Activated naive CD4-positive, alpha-beta T cell treated with anti-CD3 and anti-CD28 coated beads for 36 hours (primary cell): ENCODE measurements at places on chromosomes 12 and 14. TPM values are rescaled to one million over a fixed set of nuclear protein-coding genes. Genes with fewer than 3 reads are reported as not detected.

- H3K36me3 ChIP-seq: no peaks in the 10 kb centered on the region
- no peak overlapping the region for H3K27ac ChIP-seq
- H3K27me3 ChIP-seq: no peaks in the 10 kb centered on the region
- H3K4me3 ChIP-seq: no peak overlapping the region
These were observed 164.2 kb upstream of the SOX5 start for GRCh38 chr12:24113701-24114100.

DNA sequence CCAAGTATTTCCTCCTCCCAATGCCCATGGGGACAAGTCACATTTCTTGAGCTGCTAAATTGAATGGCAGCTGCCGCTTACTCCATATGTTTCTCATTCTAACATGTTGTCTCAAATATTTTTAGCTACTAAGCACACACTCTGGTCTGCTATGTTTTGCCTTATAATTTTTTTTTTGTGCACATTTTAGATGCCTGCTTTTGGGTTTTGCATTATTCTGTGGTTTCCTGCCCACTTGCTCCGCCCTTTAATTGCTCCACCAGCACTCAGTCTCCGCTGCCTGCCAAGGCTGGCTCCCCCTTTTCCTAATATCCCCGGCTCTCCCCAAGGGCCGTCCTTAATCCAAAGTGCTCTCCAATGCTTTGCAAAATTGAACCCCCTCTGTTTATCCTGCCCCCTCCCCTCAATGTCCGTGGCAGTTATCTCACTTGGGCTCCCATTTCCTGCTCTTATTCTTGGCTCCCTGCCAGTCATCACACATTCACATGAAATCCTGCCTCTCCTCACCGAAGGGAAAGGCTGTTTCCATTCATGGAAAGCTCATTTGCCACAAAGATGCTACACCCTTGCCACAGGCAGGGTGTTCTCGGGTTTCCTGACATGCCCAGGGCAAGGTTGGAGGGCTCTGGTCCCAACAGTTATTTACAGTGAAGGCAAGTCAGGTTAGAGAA is 79.4 kb downstream of the C12orf75 start:
- peaks cover 14% of the 10 kb centered on the region for H3K4me1 ChIP-seq
- no peak for DNase-seq
- H3K4me3 ChIP-seq: peak overlapping the region; percentile 3
- H3K36me3 ChIP-seq: no peaks in the 10 kb centered on the region

Gene ARPC3
- 311 TPM for total RNA-seq

DNA sequence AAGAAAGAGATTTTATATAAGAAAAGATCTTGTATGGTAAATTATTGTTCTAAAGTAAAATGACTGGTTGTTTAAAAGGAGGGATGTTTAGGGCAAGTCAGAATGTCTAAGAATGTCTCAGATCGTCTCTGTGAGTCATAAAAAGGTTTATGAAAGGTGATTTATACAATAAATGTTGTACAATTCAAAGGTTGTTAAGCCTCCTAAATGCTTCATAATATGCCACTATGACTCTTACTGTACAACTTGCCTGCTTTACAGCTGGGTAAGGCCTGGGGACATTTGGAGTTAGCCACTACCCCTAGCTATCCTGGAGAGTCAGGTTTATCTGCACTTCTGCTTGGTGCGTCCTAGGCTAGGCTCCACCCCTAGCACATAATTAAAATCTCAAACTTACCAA is 927.4 kb downstream of the FSCB start:
- no peaks in the 10 kb centered on the region for H3K27me3 ChIP-seq
- DNase-seq: no peak
- no peak overlapping the region for H3K4me3 ChIP-seq
- no peaks in the 10 kb centered on the region for H3K36me3 ChIP-seq
- no peak overlapping the region for H3K27ac ChIP-seq

Gene COA8
- 48.4 TPM for total RNA-seq

- H3K27me3 ChIP-seq: no peaks in the 10 kb centered on the region
- H3K36me3 ChIP-seq: no peaks in the 10 kb centered on the region
- no peak overlapping the region for H3K4me3 ChIP-seq
- peaks cover 11% of the 10 kb centered on the region for H3K4me1 ChIP-seq
- no peak overlapping the region for H3K27ac ChIP-seq
These were observed 91.8 kb upstream of the KCNA1 start for GRCh38 chr12:4817880-4818279.

DNA sequence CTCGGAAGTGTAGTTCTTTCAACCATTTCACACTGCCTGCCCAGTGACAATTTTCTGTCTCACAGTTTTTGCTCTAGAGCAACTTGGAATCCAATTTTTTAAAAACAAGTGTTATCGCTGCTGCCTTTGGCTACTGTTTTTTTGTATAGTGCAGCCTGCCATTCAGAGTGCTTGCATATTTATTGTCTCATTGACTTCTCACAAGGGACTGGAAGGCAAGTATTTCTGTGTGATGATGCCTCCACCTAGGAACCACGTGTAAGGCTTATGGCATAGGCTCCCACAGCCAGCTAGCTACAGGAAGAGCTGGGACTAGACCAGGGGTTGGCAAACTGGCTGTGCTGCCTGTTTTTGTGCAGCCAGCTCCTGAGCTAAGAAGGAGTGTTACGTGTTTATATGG is 903 bp downstream of the PARPBP start:
- H3K27ac ChIP-seq: peak overlapping the region; percentile 80
- H3K4me1 ChIP-seq: peaks cover 19% of the 10 kb centered on the region
- peak overlapping the region; percentile 90 for H3K4me3 ChIP-seq
- H3K36me3 ChIP-seq: peaks cover 15% of the 10 kb centered on the region

DNA sequence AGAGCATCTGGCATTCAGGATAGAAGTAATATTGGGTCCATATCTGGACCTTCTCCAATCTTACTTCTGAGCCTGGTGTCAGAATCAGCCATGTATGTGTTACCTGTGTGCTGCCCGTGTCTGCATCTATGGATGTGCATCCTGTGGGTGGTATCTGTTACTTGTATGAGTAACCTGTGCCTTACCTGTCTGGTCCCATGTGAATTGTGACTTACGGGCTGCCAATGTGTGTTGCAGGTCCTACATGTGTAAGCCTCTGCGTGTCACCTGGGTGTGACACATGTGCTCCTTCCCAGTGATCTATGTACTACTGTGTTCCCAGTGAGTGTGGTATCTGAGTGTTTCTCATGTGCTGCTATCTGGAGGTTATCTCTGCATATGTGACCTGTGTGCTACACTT is 208.4 kb downstream of the ADGRD1 start:
- no peaks in the 10 kb centered on the region for H3K27me3 ChIP-seq
- no peaks in the 10 kb centered on the region for H3K36me3 ChIP-seq
- no peak overlapping the region for H3K4me3 ChIP-seq

DNA sequence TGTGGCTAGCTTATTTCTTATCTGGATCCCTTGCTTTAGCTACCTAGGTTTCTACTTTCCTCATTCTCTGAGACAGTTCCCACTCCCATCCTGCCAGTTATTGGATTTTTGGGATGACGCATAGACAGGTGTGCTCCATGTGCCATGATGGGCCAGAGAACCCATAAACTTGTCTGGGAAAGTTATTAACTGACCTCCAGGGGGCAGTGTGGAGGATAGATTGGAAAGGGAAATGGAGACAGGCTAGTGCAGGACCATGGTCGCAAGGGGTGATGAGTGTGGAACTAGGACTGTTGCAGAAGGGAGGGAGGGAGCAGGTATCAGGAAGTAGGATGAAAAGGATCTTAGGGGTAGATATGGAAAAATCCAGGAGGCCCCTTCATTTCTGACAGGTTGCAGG is 80.3 kb downstream of the ESRRB start:
- no peaks in the 10 kb centered on the region for H3K36me3 ChIP-seq
- no peak overlapping the region for H3K4me3 ChIP-seq
- DNase-seq: peak; percentile 63
- H3K27me3 ChIP-seq: peaks cover 8% of the 10 kb centered on the region
- no peaks in the 10 kb centered on the region for H3K4me1 ChIP-seq

GRCh38 chr12:2112401-2112800 is 59.6 kb downstream of the CACNA1C start:
- H3K27me3 ChIP-seq: no peaks in the 10 kb centered on the region
- no peak for DNase-seq
- no peaks in the 10 kb centered on the region for H3K36me3 ChIP-seq
- H3K27ac ChIP-seq: no peak overlapping the region
- H3K4me1 ChIP-seq: no peaks in the 10 kb centered on the region
- no peak overlapping the region for H3K4me3 ChIP-seq

- no peaks in the 10 kb centered on the region for H3K27me3 ChIP-seq
- H3K4me1 ChIP-seq: peaks cover 4% of the 10 kb centered on the region
- H3K27ac ChIP-seq: no peak overlapping the region
- H3K4me3 ChIP-seq: no peak overlapping the region
These were observed 14.1 kb downstream of the DRAM1 start for GRCh38 chr12:101891462-101891971.

Gene PLA2G1B
- total RNA-seq: not detected

DNA sequence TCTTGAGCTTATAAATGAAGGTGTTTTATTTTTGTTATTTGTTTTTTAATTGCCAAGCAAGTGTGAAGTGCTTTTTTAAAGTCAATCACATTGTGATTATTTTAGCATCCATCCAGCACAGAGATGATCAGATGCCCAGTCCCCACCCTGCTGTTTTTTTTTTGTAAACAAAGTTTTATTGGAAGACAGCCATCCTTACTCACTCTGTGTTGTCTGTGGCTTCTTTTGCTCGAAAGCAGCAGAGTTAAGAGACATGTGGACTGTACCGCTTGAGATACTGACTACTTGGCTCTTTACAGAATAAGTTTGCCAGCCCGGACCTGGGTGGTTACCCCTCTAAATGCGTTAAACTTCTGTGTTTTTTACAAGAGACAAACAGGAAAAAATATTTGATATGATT is 30.9 kb upstream of the AMN start:
- no peak overlapping the region for H3K27ac ChIP-seq
- peaks cover 47% of the 10 kb centered on the region for H3K36me3 ChIP-seq
- H3K4me1 ChIP-seq: peaks cover 3% of the 10 kb centered on the region
- no peaks in the 10 kb centered on the region for H3K27me3 ChIP-seq

Gene ACACB
- total RNA-seq: 11.0 TPM

DNA sequence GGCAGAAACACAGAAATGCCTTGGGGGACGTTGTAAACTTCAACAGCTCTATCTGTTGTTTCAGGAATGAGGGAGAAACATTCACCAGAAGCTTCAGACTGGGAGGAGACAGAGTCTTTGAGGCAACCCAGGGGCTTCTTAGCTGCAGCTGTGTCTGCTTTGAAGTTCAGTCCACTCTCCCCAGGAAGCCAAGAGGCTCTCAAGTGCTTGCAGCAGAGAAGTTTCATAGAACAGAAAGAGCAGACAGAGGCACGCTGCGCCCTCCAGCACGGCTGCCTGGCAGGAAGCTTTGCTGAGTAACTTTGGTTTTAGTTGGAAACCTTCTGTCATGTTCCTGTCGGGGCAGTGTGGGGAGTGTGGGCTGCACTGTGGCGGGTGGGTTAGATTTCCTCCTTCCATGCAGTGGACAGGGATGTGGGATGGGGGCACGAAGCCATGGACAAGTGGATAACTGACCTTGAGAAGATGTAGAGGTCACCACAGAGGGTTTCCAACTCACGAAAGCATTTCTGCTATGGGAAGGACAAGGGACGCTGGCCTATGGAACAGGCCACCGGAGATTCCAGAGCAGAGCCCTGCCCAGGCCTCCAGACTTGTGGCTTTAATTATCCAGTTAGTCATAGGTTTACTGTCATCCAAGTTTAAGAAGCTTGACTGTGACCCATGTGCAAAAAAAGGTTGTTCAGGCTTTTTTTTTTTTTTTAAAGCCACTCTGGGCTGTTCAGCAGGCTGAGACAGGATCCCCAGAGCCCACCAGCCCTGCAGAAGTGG is 107.7 kb downstream of the ARF6 start:
- H3K27me3 ChIP-seq: no peaks in the 10 kb centered on the region
- peak overlapping the region; percentile 72 for H3K4me3 ChIP-seq
- H3K36me3 ChIP-seq: no peaks in the 10 kb centered on the region
- peaks cover 42% of the 10 kb centered on the region for H3K4me1 ChIP-seq

DNA sequence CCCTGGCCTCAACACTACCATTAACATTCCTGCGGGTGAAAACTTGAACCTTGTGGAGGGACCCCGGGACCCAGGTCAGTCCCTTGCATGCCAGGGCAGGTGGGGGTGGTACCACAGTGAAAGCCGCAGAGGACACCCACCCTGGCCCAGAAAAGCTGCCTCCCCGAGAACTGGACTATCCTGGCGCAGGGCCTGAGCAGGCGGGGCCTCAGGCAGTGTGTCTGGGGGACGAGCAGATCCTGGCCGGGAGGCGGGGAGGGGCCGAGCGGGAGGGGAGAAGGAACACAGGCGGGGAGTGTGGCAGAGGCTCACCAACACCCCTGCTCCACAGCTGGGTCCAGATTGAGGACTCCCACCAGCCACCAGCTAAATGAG is 10.0 kb downstream of the AHNAK2 start:
- peaks cover 16% of the 10 kb centered on the region for H3K27me3 ChIP-seq
- no peaks in the 10 kb centered on the region for H3K36me3 ChIP-seq
- no peak for DNase-seq
- H3K27ac ChIP-seq: no peak overlapping the region

DNA sequence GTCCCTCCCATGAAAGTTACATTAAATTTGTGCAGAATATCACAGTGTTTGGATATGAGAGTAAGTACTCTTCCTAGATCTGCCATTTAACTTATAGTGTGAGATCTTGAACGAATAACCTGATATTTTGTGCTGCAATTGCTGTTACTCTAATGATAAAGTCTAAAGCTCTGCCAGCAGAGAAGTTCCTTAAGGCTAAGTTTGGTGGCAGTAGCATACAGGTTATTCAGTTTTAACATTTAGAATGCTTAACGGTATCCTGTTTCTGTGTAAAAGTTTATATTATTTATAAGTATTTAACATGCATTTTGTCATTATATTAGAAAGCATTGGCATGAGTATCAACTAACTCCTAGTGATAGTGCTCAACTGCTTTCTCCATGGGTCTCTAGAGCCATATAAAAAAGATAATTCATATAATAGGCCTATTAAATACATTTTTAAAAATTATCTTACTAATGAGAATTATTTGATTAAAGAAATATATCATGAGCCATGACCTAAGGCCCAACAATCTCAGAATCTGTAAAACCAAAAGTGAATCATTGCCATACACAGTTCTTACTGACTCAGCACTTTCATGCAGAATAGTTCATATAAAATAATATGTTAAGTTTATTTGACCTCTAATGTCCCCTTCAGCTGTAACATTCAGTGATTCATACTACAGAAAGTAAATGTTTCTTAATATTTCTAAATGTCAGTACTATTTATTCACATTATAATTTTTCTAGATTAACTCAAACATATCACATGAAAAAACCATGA is 1058.6 kb downstream of the TRHDE start:
- no peak for DNase-seq
- H3K4me1 ChIP-seq: no peaks in the 10 kb centered on the region
- no peak overlapping the region for H3K27ac ChIP-seq
- no peaks in the 10 kb centered on the region for H3K36me3 ChIP-seq
- H3K4me3 ChIP-seq: no peak overlapping the region

Gene POU6F1
- total RNA-seq: 7.8 TPM
